ENCODE measurements at places on chromosomes 6 and 20.
A peak's percentile ranks its signal among the peaks of the same experiment; 100 is the strongest.

DNA sequence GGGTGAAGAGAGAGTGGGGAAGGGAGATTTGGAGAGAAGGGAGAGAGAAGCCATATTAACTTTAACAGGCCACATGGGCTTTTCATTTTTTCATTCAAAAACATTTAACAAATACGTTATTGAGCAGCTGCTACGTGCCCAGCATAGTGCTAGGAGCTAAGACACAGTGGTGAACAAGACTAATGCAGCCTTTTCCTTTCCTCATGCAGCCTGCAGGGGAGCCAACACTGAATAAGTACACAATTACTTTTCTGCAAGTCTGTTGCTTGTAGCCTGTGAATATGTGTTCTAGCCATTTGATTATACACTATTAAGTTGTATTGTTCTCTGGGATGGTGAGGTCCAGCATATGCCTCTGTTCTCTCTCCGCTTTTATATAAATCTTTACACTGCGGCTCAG lies 1.9 kb upstream of the BLOC1S5 start:
- no peak for DNase-seq

DNA sequence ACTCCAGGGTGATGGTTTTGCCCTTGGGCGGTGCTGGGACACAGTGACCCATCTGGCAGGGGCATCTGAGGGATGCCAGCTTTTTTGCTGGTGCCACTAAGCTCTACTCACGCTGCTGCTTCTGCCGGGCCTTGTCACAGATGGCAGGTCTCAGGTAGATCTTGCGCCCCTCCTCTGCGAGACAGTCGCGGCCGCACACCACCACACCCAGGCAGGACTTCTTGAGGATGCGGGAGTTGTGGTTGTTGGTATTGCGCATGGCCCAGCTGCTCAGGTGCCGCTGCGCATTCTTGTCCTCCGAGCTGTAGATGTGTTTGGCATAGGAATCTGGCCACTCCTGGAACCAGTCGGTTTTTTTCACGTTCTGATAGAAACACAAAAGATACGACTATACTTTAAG lies 14.7 kb downstream of the GCM1 start:
- DNase-seq: no peak

DNA sequence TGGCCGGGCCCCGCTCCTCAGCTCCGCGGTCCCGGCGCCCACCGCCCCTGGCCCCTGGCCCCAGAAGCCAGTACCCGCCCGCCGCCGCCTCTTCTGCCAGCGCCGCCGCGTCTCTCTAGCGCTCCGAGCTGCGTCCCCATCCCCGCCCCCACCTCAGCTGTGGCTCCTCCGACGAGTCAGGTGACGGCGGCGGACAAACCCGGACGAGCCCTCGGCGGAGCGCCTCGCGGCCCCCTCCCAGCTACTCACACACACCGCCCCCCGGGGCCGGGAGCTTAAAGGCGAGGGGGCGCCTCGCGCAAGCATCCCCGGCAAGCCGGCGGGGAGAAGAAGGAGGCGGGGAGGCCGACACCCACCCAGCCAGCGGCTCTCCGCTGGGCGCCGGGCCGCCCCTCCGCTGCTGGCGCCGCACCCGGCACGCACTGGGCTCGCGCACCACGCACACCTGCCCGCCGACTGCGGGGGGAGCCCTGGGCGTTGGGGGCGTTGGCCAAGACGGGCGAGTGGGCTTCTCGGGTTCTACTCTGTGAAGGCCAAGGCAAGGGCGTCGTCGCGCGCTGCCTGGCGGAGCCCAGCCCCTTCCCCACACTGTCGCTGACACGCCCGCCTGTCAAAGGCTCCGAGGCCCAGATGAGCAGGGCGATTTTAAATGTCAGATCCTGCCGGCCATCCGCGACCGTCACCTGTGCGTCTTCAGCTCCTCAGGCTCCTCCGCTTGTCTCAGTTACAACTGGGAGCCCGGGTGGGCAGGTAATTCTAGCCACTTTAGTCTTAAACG lies at the start of gene SNAP91:
Gene SNAP91, minus strand, starts transcription at position 132 of the 778 bp plus-strand sequence. CDS start 1,174 bp downstream, outside the sequence.
- DNase-seq: no peak

DNA sequence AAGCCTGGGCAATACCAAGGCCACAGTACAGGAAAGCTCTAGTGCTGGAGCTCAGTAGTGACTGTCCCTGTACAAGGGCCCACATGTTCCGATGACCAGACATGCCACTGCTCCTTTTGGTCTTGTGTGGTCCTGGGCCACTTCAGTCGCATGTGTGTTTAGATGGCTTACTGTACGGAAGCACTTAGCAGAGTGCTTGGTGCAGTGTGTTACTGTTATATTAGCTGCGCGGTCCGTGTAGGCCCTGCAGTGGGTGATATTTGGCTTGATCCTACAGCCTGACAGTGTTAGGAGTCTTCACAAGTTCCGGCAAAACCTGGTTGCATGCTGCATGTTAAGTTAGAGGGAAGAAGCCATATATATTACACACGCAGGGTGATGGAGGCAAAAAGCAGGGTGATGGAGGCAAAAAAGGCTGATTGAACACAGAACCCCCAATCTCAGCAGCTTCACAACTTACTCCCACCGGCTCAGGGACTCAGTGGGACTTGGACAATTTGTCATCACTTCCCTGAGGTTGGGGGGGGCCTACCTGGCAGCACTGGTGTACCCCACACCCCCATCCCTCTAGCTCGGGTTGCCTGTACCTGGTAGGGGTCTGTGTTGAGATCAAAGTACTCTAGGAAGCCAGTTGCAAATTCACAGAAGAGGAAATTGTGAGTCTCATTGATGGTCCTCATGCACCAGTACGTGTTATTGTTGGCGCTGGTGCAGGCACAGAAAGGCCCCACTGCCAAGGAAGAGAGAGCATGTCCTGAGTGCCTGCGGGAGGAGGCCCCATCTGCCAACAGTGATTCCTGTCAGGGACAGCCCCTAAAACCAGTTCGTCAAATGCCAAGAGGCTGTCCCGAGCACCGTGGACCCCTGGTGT lies 122.6 kb downstream of the SULF2 start:
- no peak for DNase-seq

- DNase-seq: no peak
These were observed 27.6 kb upstream of the RBL1 start for GRCh38 chr20:37123441-37123840.

DNA sequence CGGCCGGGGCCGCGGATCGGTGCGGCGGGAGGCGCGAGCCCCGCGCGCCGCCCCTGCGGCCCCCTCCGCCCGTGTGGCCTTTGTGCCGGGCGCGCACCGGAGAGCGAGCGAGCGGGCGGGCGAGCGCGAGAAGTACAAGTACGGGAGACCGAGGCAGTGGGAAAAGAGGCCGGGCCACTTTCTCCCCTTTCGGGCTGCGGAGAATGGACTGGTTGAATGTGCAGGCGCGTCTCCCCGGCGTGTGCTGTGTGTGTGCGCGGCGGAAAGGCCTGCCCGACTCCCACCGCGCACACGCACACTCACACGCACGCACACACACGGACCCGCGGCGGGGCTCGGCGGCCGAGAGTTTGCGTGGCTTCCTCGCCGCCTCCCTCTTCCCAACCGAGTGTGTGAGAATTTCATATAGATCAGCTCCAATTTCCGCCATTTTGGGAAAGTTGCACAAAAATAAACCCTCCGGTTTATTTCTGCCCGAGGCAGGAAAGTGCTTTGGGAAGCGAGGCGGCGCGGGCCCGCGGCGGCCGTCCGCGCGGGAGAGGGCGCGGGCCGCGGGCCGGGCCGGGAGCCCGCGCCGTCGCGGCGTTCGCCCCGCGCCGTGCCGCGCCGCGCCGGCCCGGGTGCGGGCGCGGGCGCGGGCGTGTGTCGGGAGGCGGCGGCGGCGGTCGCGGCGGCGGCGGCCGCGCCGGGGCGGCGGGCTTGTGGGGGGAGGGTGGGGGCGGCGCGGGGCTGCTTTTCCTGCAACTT lies 1.1 kb downstream of the L3MBTL3 start:
- DNase-seq: peak; percentile 36

GRCh38 chr20:3916364-3916763 lies 27.2 kb downstream of the PANK2 start:
- DNase-seq: no peak

DNA sequence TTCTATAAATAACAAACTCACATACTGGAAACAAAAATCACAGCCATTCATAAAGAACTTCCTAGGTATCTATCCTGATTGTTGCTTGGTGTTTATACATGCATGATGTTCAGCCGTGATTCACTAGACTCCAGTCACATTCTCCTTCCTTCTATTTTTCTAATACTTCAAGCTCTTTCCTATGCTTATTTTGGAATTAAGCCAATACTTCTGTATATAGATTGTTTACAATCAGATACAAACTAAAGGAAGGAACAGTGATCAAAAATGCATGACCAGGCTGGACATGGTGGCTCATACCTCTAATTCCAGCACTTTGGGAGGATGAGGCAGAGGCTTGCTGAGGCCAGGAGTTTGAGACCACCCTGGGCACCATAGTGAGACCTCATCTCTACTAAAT lies 377.5 kb upstream of the IRAK1BP1 start:
- DNase-seq: peak; percentile 42

GRCh38 chr6:43877463-43878126 lies 107.6 kb downstream of the VEGFA start:
- DNase-seq: no peak

DNA sequence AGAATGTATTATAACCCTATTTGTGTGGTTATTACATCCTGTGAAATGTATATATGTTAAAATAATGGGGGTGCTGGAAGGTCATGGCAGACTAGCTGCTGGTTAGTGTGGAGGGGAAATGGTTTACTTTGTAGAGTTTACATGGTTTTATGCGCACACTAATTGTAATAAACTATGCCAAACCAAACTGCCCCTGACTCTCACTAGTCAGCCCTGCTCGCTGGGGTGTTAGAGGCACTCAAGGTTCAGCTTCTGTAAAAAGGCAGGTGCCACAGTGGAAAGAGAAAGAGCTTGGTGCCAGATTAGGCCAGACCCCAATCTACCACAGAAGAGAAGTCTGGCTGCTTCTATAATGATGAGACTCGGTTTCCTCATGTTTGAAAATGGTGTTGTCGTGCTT lies 52.7 kb downstream of the GOPC start:
- DNase-seq: no peak

All from astrocyte (in vitro differentiated cells and primary cell).